Stimulated activated CD4-positive, alpha-beta T cell treated with anti-CD3 and anti-CD28 coated beads, Interleukin-12 subunit alpha, Interleukin-12 subunit beta, amount 100 ng/mL, for 4 hours (primary cell): ENCODE measurements at places on chromosomes 3 and 15.
A peak's percentile ranks its signal among the peaks of the same experiment; 100 is the strongest.

- DNase-seq = no peak
Observed at GRCh38 chr15:31300981-31301672, 25.5 kb upstream of the KLF13 start.

DNA sequence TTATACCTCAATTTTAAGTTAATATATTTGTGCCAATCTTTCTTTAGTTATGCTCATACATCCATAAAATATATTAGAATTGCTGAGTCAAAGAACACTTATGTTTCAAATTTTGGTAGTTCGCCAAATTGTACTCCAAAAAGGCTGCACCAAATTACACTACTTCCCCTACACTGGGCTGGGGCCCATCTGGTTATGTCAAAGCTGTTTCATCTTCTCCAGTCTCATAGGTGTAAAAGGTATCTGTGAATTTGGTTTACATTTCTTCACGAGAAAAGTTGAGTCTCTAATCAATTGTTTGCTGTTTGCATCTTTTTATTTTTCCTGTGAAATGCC is 706 bp downstream of the FSIP1 start:
- no peak for DNase-seq

GRCh38 chr15:52295421-52296001 is at the start of gene MYO5C:
Gene MYO5C (minus strand): TSS chr15:52295804. CDS start chr15:52295636, 168 bp downstream.
- no peak for DNase-seq

DNA sequence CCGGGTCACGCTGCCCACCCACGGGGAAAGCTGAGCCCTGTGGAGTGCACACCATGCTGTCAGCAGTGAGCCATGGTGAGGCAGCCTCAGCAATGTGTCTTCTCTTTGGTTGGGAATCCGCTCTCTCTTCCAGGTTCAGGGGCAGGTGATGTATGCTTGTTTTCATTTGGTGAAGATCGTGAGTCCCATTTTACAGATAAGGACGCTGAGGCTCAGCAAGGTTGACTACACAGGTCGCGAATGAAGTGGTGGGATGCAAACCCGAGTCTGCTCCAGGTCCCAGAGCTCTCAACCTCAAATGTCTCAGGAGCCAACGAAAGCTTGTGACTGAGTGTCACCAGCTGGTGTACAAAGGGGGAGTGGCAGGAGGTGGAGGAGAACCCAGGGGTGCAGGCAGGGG is 74.3 kb downstream of the RPN1 start:
- DNase-seq = no peak

DNA sequence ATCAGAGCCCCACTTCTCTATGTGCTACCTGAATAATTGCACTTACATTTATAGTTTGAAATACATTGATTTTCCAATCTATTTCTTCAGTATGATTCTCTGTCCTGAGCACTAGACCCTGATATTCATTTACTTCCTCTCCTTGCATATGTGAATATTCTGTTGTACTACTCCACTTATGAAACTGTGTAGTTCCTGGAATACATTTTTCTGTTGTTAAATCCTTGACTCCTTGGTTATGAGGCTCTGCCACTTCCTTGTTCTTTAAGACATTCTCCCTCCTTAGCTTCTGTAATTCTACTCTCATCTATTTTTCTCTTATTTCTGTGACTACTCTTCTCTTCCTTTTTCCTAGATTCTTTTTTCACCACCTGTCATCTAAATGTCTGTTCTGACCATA is 12.9 kb upstream of the MGA start:
- no peak for DNase-seq

GRCh38 chr3:140421884-140422283 is 256.0 kb upstream of the TRIM42 start:
- DNase-seq = no peak

GRCh38 chr15:99729920-99730319 is 3.3 kb downstream of the LYSMD4 start:
- no peak for DNase-seq

DNA sequence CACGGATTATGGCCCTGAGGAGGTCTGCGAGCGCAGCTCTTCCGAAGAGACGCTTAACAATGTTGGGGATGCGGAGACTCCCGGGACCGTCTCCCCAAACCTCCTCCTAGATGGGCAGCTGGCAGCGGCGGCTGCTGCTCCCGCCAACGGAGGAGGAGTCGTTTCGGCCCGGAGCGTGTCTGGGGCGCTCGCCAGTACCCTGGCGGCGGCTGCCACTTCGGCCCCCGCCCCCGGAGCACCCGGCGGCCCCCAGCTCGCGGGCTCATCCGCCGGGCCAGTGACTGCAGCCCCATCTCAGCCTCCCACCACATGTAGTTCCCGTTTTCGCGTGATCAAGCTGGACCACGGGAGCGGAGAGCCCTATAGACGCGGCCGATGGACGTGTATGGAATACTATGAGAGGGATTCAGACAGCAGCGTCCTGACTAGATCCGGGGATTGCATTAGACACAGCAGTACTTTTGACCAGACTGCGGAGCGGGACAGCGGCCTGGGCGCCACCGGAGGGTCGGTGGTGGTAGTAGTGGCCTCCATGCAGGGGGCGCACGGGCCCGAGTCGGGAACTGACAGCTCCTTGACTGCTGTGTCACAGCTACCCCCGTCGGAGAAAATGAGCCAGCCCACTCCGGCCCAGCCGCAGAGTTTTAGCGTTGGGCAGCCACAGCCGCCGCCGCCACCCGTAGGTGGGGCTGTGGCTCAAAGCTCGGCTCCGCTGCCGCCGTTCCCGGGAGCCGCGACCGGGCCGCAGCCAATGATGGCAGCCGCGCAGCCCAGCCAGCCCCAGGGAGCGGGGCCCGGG is 1.6 kb downstream of the TSC22D2 start:
- DNase-seq = peak; percentile 62

- DNase-seq = no peak
Observed at GRCh38 chr3:119362010-119362409, 67.8 kb downstream of the ARHGAP31 start.

- no peak for DNase-seq
Observed at GRCh38 chr3:156727519-156728205, 53.3 kb downstream of the TIPARP start.

- peak; percentile 45 for DNase-seq
Observed at GRCh38 chr3:114308830-114309229, 15.0 kb downstream of the TIGIT start.

DNA sequence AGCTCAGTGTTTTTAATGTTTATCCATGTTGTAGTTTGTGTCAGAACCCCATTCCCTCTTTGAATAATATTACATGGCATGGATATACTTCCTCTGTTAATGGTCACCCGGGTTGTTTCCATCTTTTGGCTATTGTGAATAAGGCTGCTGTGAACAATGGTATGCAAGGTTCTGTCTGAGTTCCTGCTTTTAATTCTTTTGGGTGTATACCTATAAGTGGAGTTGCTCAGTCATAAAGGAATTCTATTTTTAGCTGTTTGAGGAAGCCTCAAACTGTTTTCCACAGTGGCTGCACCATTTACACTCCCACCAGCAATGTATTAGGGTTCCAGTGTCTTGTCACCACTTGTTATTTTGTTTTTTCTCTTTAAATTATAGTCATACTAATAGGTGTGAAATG is 99.6 kb downstream of the SLC25A26 start:
- no peak for DNase-seq

DNA sequence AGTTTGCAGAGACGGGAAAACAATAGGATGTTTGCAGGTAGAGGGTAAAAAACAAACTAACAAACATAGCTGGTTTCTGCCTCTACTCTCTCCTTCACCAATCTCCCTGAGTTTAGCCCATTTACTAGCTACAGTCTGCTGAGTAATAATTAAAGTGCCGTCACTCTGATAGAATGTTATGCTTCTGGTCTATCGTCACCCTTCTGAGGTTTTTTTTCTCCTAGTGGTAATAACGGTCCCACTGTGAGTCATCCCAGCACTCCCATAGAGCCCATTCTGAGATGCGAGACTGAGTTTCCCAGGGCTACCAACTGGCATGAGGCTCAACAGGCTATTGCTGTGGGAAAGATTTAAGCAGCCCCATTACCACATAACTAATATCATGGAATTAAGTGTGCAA is 56.4 kb downstream of the PLAAT1 start:
- DNase-seq = no peak

- DNase-seq = no peak
Observed at GRCh38 chr3:42581400-42581708, 413 bp downstream of the SEC22C start.

DNA sequence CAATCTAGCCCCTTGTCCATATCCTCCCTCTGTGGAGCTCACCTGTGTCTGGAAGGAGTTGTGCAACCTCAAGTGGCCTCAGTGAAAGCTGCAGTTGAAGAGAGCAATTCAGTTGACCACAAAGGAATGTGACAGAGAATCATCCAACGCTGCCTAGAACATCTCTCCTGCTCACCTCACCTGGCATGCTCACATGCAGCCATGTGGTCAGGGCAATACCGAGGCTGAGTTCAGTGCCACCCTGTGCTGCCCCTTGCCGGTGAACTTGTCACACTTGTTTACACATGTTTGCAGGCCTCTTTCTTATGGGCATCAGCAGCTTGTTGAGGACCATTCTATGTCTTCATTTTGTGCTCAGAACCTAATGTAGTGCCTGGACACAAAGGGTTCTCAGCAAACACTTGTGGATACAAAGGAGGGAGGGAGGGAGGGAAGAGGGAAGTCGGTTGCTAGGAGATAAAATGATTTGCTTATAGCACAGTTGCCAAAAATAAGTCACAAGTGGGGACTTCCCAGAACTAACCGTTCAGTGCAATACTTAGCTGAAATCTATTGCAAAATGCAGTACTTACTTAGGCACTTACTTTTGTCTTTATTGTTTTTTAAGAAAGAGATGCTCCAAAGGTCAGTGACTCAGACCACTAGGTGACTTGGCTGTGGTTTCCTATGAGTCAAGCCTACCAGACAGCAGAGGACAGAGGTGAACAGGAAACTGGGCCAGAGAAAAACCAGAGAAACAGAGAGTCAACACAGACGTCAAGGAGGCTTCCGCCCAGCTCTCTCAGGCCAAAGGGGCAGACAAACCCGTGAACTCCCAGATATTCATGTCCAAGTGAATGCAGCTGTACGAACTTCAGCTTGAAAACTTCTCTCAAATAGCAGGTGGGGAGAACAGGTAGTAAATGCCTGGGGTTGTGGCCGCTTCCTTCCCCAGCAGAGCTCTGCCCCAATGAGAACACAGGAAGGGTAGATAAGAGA is 227.8 kb upstream of the CTNNB1 start:
- DNase-seq = no peak

DNA sequence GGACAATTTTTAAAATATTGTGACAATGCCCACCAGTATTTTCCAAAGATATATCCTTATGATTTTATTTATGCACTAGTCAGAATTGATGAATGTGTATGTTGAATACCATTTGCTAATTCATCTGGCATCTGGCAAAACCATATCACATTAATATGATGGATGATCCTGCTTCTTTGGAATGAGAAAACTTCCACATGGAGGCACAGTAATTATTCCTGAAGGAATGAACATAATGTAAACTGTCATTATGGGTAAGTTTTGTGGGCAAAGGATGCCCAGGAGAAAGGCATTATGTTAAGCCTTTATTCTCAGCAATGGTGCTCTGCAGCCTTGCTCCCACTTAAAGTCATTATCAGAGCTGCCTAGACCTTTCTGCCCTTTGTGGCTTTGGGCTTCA is 113.0 kb upstream of the MME start:
- DNase-seq = no peak

- no peak for DNase-seq
Observed at GRCh38 chr15:25797511-25797935, 65.6 kb downstream of the ATP10A start.
